ENCODE measurements at places on chromosomes 12 and 14.

- no peak for DNase-seq
Measured at GRCh38 chr14:91957876-91958313, 10.4 kb upstream of the FBLN5 start.

DNA sequence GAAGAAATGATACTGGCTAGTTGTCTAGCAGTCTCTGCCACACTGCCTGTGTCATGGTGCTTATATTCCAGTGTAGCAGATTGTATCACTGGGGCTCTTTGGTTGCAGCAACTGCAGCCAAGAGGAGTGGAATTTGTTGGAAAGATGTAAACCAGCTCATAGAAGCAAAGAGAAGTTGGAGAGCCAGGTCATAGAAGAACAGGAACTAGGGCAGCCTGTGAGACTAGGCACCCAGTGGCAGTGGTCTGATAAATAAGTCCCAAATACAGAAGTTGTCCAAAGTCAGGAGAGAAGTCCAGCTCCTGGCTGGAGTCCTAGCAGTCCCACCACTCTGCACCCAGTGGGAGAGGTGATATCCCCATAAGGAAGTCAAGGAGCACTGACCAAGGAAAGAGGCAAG is 172.5 kb upstream of the ARID2 start:
- DNase-seq: no peak

GRCh38 chr14:67389275-67389674 is 22.7 kb downstream of the PLEK2 start:
- no peak for DNase-seq

GRCh38 chr12:123238961-123239360 is 5.7 kb downstream of the MTRFR start:
- DNase-seq: no peak

DNA sequence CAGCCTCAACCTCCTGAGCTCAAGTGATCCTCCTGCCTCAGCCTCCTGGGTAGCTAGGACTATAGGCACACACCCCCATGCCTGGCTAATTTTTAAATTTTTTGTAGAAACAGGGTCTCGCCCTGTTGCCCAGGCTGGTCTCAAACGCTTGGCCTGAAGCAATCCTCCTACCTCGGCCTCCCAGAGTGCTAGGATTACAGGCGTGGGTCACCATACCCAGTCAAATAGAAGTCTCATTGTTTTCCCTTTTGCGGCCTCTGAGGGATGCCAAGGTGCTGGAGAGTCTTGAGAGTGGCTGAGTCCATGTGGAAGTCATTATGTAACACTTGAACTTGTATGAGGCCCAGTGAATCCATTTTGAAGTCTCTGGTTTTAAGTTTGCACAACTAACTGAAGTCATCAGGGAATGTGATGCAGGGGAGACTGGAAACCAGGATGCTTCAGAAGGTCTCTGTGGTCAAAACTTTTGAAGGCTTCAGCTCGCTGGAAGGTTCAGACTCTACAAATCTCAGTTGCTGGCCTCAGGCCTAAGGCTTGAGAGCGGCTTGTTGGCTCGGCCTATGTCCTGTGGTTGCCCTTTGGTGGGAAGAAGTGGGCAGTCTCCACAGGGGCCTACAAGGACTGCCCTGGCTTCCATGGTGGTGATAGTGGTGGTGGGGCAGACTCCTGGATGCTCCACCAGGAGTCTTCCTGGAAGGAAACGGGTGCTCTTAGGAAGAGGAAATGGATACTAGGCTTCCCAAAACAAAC is 29.2 kb downstream of the GALNT16 start:
- DNase-seq: no peak

DNA sequence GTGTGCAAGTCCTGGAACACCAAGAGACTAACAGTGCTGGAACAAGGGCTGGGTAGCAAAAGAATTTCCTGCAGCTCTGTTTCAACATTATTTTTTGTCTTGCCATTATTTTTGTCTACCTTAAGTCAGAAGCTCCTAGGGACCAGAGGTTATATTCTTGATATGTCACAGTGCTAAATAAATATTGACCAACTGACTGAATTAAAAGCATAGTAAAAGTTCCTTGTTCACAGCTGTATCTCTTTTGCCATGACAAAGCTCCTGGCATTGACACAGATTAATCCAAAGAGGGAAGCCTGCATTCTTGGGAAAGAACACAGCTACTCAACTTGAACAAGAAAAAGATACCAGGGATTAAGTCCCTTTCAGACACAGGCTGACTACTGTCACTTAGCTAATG is 136.5 kb downstream of the SPTSSA start:
- DNase-seq: no peak

DNA sequence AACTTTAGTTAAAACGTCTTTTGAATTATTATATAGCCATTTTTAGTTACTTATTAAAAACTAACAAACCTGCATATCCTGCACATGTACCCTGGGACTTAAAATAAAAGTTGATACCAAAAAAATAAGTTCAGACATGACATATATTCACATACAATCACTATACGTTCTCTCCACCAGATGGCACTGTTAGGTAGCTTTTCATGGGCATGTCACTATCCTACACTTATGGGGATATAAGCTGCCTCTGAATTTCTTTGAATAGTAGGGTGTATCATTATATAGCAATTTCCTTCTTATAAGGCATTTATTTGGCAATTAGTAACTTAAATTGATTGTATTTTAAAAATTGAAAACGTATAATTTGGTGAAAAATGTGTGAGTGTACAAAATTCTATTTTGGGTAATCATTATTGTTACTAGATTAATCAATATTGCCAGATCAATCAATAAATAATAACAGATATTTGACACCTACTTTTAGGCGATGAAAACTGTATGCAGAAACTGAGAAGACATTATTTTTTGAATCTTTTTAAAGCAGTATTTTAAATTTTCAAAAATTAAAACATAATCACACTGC is 31.8 kb upstream of the OR10A7 start:
- DNase-seq: peak; percentile 69

DNA sequence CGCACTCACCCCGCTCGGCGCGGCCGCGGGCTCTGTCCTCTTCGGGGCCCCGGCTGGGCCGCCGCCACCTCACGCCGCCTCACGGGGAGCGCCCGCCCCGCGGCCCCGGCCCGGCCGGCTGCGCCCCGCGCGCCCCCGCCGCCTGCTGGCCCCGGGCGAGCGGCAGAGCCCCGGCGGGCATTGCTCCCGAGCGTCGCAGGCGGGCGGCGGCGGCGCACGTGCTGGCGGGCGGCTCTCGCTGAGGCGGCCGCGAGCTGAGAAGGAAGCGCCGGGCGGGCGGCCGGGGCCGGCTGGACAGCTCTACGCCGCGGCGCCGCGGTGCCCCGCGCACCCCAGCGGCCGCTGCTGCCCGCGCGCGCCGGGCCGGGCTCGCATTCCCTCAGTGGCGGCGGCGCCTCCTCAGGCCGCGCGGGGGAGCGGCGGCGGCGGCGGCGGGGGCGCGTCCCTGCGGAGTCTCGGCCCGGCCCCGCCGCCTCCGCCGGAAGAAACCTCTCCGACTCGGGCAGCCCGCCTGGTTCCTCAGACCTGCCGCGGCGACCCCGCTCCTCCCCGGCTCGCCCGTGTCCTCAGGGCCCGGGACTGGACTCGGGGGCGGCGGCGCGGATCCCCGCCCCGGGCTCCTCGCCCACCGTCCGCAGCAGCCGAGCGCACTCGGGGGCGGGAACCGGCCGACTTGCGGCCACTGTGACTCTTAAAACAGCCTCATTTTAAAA is at the start of gene PITPNM2:
Gene PITPNM2 (minus strand): TSS at position 347 of the 713 bp plus-strand sequence. CDS start 116,500 bp downstream, outside the sequence.
- DNase-seq: peak; percentile 83

- no peak for DNase-seq
Measured at GRCh38 chr12:81146228-81147225, 68.6 kb downstream of the ACSS3 start.

DNA sequence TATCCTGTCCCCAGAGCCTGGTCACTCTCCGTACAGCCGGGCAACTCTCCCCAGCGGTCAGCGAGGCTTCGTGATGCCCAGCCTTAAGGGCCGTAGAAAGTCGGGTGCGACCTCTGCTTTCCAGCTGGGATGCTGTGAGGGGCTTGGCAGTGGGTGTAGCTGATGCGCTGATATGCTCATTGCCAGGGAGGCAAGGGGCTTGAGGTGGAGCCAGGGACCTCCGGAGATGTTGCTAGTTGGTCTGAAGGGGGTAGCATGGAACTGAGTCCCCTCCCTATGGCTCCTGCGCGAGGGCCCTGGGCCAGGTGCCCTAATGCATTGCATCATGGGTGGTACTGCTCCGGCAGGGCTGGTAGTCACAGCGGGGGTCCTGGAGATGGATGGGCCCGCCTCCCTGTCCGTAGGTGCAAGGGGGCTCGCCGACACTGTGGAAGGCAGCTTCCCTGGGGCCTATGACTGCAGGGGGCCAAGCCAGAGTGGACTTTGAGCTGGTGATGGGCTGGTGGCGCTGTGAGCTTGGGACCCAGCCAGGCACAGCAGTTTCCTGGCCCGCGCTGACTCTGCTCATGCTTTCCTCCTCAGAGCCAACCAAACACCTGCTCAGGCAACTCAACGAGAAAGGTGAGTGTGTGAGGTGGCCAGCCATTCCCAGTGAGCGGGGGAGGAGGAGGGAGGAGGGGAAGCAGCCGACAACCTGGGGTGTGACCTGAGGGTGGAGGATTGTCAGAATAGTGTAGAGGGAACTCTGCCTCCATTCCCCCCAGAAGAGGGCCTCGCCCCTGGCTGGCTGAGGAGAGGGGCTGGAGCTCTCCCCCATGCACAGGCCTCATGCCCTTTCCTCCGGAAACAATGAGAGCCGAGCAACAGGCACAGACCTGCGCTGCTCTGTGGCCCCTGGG is 32.3 kb downstream of the PLEKHG3 start:
- DNase-seq: peak; percentile 78

DNA sequence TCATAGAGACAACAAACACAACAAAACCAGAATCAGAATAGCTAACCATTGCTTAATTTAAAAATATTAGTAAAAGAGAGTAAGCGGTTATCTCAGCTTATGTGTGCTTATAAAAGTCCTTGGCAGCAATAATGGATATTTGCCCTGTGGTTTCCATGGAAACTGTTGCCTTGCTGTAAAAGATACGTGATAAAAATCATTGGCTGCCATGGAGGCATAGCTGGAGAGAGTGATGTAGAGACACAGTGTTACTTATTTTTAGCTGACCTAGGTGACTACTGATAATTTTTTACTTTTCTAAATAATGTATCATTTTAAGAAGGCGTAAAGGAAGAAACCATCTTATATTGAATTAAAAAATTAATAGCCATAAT is 92.9 kb downstream of the ERC1 start:
- no peak for DNase-seq

- DNase-seq: peak; percentile 65
Measured at GRCh38 chr12:51913071-51914033, 6.0 kb downstream of the ACVRL1 start.

DNA sequence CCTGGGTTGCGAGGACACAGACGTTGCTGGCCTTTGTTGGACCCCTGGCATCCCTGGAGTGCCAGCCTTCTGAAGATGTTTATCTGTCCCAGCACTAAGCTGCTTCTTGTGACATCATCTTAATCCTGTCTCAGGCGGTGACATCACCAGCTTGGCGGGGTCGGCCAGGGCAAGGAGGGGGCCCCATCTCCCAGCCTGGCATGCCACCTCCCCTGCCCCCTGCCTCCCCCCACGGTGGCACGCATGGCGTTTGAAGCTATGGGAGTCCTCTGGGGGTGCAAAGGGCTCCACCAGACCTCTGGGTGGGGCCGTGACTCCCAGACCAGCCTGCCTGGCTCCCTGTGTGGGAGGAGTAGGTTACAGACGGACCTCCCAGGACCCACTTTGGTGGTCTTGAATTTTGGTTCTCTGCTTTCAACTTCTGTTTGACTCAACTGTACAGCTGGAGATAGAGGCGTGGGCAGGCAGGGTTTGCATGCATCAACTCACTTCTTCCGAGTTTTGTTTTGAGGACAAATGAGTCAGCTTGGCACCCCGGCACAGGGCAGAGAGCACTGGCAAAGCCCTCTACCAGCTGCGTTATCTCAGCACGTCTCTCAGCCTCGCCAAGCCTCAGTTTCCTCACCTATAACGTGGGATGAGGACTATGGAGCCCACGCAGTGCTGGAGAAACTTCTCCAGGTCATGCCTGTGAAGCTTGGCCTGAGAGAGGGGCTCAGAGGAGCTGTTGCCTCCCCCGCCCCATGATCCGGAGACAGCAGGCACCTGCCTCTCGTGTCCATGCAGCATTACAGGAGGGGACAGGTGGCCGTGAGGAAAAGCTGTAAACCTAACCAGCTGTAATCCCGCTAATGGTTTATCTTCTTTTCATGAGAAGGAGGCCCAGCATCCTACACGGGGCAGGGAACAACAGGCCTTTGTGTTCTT is 38.8 kb upstream of the EML1 start:
- DNase-seq: no peak

DNA sequence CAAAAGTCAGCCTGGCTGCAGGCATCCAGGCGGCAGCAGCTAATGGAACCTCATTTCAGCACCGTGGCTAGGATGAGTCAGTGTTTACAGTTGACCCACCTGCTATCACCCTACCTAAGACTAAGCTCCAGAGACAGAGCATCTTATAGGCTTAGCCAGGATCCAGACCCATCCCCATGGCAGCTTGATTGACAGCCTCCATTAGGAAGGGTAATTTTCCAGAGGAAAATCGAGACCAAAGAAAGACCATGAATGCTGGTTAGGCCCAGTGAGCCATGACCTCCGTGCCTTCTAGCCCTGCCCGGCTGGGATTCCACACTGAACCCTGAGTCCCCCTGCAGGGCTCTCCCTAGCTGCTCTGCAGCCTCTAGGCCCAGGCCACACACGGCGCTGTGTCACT is 38.7 kb downstream of the TUNAR start:
- peak; percentile 76 for DNase-seq

GRCh38 chr14:90487031-90487430 is 90.2 kb downstream of the CALM1 start:
- DNase-seq: no peak

All from iPS-NIHi11 (cell line).